Foreskin keratinocyte (primary cell): ENCODE measurements at places on chromosomes 13 and 19. TPM values are rescaled to one million over a fixed set of nuclear protein-coding genes. Genes with fewer than 3 reads are reported as not detected.

The RYR1 gene
- total RNA-seq, result 0.56 and 0.78 TPM in 2 replicates

The TICAM1 gene
- 14.6 and 16.6 TPM in 2 replicates for total RNA-seq

The SPATA13 gene
- 1.4 and 2.2 TPM in 2 replicates for total RNA-seq

The PAK4 gene
- 28.6 TPM in 2 replicates for total RNA-seq

The HIF3A gene
- total RNA-seq, result 0.17 TPM in 1 of 2 replicates, not detected in the other

The SIGLEC12 gene
- not detected in 2 replicates for total RNA-seq

The PRR20E gene
- not detected in 2 replicates for total RNA-seq

The TEX101 gene
- total RNA-seq, result not detected in 2 replicates

The CEACAM19 gene
- 1.5 and 2.3 TPM in 2 replicates for total RNA-seq

The CLDN10 gene
- total RNA-seq, result not detected in 2 replicates

The CEACAM5 gene
- total RNA-seq, result not detected in 2 replicates

The SPTBN4 gene
- 0.56 and 0.92 TPM in 2 replicates for total RNA-seq

The ZNF430 gene
- total RNA-seq, result 8.0 and 11.6 TPM in 2 replicates

The PCDH20 gene
- 0.03 TPM in 1 of 2 replicates, not detected in the other for total RNA-seq
